ENCODE measurements at places on chromosomes 16 and 17.

DNA sequence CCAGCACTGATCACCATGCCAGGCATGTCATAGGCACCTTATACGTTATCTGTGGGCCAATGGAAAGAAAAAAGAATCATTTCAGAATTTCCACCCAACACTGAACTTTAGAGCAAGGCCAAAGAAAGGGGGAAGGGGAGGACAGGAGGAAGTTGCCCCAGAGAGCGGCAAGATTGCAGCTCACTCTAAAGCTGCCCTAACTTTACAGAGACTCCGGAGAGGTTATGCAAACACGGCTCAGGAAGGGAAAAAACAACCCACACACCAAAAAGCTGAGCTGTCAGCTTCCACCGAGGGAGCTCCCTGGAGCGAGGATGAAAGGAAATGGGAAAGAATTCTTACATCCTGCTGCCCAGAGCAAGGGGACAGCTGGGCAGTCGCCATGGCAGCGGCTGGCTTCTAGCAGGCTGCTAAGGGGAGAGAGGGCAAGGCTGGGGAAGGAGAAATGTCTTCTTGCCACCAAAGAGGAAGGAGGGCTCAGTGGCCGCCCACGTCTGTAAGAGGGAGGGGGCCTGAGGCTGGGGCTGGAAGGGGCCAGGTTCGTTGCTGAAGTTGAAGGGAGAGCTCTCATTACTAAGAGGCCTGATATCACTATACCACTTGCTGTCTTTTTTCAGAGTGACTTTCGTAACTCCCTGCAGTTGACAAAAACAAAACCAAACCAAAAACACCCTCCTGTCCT is 18.2 kb downstream of the COTL1 start:
- no peak for DNase-seq

- no peak for DNase-seq
Measured at GRCh38 chr16:57622361-57623250, 5.8 kb upstream of the ADGRG1 start.

- DNase-seq: no peak
Measured at GRCh38 chr17:17027442-17028058, 14.7 kb upstream of the MPRIP start.

- DNase-seq: no peak
Measured at GRCh38 chr16:67529582-67530012, 968 bp downstream of the RIPOR1 start.

DNA sequence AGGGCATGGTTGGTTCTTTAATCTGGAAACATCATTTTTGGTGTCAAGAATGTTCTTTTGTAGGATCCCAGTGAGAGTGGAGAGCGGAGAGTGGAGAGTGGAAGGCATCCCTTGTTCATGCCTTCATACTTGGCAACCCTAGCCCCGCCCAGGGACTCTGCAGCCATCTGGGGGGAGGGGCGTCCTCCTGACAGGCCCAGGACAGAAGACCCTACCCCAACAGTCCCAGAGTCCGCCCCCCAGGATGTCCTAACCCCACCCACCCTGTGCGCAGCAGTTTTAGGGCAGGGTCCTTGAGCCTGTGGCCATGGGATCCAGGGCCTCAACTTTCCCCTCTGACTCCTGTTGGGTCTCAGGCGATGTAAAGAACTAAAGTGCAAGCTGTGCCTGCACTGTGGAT is 4.5 kb downstream of the SLC26A11 start:
- DNase-seq: no peak

DNA sequence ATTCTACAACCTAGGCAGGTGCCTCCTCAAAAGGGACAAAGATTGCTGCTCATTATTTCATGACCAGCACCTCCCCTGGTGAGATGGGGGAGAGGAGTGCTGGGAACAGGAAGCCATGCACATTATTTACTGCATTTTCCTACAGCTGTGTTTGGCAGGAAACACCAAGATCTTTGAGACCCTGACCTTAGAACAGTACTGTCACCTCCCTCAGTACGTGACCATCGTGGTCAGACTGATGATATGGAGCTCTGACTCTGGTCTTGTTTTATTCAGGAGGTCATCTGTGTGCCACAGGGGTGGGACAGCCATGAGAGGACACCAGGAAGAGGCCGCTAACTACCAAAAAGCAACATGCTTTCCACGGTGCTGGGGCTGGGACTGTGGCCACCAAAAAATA is 37.4 kb downstream of the USP22 start:
- DNase-seq: no peak

GRCh38 chr16:87033541-87034300 is 283.5 kb downstream of the C16orf95 start:
- no peak for DNase-seq

GRCh38 chr16:9176547-9177418 is 85.3 kb downstream of the HAPSTR1 start:
- no peak for DNase-seq

- no peak for DNase-seq
Measured at GRCh38 chr17:8710813-8711212, 33.8 kb downstream of the CCDC42 start.

GRCh38 chr16:83967838-83968305 is at the start of gene NECAB2:
Gene NECAB2 (plus strand): TSS chr16:83968244. CDS start chr16:83968649, 405 bp downstream.
- DNase-seq: peak; percentile 73

- no peak for DNase-seq
Measured at GRCh38 chr17:72378414-72379390, 257.9 kb downstream of the SOX9 start.

- DNase-seq: peak; percentile 67
Measured at GRCh38 chr16:68470461-68471150, 22.3 kb upstream of the SMPD3 start.

- DNase-seq: peak; percentile 58
Measured at GRCh38 chr16:67236563-67237395, 9.8 kb downstream of the TMEM208 start.

- DNase-seq: no peak
Measured at GRCh38 chr16:54594601-54595391, 308.2 kb upstream of the IRX3 start.

GRCh38 chr16:51982715-51983680 is 563.9 kb downstream of the TOX3 start:
- peak; percentile 16 for DNase-seq

GRCh38 chr17:4861052-4861451 is 27.9 kb downstream of the MINK1 start:
- no peak for DNase-seq

GRCh38 chr17:20989991-20990855 is 52.6 kb downstream of the USP22 start:
- no peak for DNase-seq

- DNase-seq: no peak
Measured at GRCh38 chr17:41782142-41782541, 4.4 kb downstream of the JUP start.

DNA sequence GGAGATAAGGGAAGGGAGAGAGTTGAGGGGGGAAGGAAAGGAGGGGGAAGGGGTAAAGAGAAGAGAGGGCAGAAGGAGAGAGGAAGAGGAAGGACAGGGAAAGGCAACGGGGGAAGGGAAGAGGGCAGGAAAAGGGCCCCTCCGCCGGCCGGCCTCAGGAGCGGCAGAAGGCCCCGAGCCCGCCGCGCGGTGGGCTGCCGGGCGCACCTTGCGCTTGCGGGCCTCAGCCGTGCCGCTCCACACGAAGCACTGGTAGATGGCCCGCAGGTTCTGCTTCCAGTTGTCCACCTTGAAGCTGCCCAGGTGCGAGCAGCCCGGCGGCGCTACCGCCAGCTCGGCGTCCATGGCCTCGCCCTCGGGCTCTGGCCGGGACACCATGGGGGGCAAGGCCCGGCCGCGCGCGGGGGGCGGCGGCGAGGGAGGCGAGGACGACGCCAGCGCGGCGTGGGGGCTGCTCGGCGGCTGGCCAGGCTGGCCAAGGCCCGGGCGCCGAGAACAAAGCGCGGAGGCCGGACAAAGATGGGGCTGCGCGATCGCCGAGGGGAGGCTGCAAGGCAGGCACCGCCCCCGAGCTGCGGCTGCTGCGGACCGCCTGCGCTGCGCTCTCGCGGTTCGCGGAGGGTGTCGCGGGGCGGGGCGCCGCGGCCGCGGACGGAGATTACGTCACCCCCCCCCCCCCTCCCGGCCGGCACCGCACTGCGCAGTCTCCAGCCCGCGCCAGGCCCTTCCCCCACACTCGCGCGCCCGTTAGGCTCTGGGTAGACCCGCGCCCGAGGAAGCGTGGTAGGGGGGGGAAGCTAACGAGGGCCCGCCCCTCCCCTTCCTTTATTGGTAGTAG is at the start of gene USP22:
Gene USP22 (minus strand): TSS at position 554 of the 838 bp plus-strand sequence. CDS start 176 bp downstream, at position 378.
- peak; percentile 73 for DNase-seq

DNA sequence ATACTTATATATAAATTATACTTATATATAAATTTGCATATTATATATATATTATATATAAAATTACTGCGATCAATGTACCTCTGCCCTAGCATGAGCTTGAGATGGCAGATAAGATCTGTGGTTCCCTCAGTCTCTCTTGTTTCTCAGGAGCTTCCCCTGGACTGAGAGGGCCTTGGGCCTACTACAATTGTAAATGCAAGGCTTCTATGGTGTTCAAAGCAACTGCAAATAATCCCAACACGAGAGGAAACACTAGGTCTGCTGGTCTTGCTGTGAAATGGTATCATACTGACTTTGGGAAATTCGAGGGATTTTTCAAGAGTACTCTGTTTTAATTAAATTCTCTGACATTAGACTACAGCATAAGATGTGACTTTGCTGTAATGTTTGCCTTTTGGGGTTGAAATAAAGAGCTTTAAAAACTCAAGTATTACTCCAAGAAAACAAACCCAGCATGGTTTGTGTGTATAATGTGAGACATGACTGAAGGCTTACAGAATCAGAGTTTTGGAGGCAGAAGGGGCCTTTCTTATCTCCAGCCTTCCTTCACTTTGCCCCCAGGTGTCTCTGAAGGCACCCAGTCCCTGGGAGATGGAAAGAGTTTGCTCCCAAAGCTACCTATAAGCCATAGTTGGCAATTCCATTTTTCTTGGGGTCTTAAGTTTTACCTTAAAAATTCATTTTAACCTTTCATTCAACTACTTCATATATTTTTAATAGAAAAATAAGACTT is 24.2 kb downstream of the ACSM1 start:
- DNase-seq: no peak

DNA sequence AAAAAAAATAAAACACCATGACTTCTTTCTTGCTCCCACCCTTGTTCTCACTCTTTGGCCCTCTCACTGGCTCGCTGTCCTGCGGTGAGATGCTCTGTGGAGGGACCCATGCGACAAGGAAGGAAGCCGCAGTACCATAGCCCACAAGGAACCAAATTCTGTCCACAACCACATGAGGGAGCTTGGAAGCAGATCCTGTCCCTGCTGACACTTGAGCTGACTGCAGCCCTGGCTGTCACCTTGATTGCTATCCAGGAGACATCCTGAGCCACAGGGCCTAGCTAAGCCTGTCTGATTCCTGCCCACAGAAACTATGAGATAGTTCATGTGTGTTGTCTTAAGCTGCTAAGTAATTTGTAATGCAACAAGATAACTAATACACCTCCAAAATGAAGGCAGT is 4.8 kb upstream of the MT2A start:
- DNase-seq: no peak

GRCh38 chr17:37713028-37713431 is 31.8 kb downstream of the HNF1B start:
- DNase-seq: no peak

DNA sequence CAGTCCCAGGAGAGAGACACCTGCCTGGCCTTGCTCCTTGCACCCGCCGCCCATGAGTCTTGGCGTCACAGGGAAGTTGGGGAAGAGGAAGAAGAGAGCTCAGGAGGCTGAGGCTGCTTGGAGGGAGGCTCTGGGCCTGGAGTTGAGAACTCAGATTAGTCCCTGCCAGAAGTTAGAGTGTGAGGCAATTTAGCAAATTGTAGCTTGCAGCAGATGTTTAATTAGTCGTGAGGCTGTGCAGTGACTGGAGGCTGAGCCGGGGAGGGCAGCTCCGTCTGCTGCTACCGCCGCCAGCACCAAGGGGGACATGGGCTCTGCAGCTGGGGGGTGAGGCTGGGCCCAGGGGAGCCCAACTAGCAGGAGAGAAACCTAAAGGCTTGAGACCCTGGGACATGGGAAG is 738.3 kb upstream of the EEF2KMT start:
- no peak for DNase-seq

GRCh38 chr17:30236766-30237165 is 1.3 kb upstream of the SLC6A4 start:
- peak; percentile 61 for DNase-seq

All from GM19239 (cell line).